T-helper 9 cell (primary cell): ENCODE measurements at places on chromosomes 12 and 14.
A peak's percentile ranks its signal among the peaks of the same experiment; 100 is the strongest.

- DNase-seq: no peak
Measured at GRCh38 chr12:108190529-108190928, 61.4 kb downstream of the WSCD2 start.

DNA sequence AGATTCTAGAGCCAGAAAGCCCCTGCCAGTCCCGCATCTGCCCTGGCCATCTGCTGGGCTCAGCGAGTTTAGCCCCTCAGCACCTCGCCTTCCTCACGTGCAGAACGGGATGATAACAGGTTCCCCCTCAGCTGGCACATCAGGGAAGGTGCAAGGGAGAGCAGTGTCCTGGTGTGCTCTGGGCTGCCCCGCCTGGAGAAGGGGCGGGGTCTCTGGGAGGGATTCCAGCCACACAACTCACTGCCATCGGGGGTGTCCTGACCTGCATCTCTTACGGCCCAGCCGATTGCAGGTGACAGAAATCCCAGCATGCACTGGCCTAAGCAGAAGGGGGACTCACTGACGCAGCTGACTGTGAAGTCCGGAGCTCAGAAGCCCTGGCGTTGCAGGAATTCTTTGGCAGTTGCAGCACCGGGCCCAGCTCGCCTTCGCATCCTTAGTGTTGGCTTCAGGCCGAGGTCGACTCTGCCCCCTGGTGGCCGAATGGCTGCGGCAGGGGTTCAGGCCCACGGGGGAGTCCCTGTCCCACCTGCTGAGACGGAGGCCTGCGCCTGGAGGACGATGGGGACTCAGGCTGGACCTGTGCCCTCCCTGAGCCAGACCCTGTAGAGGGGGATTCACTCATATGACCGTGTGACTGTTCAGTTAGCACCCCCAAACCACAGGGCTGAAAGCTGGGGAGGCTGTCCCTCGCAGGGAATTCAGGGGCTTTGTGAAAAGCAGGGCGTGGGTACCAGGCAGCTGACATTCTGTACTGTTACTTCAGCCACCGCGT, 178.6 kb downstream of the ADGRD1 start:
- DNase-seq: peak; percentile 70

DNA sequence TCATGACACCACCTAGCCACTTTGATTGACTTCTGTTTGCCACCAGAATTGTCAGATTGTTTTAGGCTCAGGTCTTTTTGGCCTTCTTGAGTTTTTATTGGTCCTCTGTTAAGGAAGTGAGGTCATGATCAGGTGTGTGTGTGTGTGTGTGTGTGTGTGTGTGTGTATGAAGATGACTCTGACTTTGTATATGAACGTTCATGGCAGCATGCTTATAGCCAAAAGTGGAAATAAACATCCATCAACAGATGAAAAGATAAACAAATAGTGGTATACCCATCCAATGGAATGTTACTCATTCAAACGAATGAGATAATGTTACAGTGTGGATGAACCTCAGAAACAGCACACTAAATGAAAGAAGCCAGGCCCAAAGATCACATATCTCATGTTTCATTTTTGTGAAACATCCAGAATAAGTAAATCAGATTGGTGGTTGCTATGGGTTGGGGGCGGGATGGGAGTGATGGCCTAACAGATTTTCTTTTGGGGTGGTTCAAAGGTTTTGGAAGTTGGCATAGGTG, 258.6 kb downstream of the KTN1 start:
- DNase-seq: no peak

GRCh38 chr12:106213662-106214061, 34.2 kb downstream of the CKAP4 start:
- no peak for DNase-seq

GRCh38 chr12:7395950-7396349, 48.0 kb downstream of the CD163L1 start:
- DNase-seq: no peak

DNA sequence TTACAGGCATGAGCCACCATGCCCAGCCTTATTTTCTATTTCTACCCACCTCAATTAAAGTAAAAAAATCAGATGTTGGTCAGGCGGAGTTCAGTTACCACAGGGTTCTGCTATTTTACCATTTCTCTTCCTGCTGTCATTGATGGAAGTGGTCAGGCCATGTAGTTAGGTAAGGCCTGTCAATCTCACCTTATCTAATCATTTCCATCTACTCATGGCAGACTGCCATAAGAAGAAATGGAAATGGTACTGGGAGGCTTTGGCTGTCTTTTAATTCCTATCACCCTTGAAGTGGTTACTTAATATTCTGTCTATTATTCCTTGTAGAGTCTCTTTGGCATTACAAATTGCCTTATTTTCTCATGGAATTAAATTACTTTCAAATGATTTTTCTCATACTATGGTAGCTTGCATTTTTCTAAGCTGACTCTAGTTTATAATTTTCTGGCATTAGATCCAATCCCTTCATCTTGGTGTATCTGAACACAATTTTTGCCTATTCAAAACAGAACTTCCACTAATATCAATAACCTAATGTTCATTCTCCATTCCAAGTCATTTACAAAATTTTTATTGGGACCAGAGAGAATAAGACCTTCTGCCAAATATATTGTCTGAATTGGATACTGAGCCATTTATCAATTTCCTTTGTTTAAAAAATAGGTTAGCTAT, 198.7 kb downstream of the DACT1 start:
- no peak for DNase-seq

DNA sequence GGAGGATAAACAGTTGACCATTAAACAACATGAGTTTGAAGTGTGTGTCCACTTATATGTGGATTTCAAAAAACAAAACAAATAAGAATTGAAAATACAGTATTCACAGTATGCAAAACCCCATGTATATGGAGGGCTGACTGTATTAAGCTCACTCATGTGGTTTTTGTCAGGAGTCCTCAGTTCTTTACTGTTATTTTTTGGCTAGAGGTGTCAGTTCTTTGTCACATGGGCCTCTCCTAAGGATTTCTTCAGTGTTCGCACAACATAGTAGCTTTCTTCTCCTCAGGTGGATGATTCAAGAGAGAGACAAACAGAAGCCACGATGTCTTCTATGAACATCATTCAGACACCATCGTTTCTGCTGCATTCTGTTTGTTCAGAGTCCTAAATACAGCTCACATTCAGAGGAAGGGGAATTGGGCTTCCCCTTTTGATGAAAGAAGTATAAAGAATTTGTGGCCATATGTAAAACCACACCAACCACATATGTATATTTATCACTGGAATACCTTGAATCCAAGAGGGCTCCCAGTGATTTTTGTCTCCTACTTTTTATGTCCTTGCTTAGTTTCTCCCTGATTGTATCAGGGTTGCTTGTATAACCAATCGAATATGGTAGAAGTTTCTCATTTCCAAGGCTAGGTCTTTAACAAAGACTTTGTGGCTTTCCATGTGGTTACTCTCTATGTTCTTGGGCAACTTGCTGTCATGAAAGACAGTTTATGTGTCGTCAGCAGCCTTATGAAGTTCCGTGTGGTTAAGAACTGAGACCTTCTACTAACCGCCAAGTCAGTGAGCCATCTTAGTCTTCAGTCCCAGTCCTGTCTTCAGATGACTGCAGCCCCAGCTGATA, 18.9 kb downstream of the MNAT1 start:
- DNase-seq: peak; percentile 24

GRCh38 chr12:113396828-113397496, 6.7 kb downstream of the SDS start:
- DNase-seq: no peak

DNA sequence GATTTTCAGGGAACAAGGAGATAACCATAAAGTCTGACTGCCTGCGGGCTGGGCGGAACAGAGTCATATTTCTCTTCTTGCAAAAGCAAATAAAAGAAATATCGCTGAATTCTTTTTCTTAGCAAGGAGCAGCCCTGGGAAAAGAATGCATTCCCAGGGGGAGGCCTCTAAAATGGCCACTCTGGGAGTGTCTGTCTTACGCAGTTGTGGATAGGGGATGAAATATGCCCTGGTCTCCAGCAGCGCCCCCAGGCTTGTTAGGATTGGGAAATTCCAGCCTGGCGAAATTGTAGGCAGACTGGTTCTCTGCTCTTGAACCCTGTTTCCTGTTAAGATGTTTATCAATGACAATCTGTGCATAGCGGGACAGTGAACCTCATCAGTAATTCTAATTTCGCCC, 40.5 kb downstream of the PCNX1 start:
- no peak for DNase-seq

DNA sequence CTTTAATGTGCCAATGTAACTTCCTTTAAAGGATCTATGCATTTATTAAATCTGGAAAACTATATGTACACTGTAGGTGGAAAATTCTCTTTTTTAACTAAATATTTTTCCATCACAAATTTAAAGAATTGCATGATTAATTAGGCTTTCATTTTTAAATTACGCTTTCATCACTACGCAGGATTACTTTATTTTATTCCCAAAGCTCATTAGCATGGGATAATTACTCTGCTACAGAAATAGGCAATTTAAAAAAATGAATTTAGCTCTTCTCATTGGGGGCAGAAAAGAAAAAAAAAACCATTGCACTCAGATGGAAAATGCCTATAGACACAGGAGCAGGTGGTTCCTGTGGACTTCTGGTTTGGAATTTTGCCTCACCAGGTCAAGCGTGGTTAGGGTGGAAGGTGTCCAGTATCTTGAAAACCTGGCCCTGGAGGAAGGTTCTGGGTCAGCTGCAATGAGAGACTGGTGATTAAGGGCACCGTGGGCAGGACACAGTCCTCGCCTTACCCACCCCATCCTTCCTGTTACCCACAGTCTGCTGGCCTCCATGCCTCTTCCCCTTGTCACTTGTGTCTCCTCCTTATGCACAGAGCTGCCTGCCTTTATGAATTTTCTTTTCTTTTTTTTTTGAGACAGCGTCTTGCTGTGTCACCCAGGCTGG, 17.3 kb upstream of the RIN3 start:
- no peak for DNase-seq

GRCh38 chr12:10554756-10555481, 49.2 kb downstream of the EIF2S3B start:
- DNase-seq: no peak

DNA sequence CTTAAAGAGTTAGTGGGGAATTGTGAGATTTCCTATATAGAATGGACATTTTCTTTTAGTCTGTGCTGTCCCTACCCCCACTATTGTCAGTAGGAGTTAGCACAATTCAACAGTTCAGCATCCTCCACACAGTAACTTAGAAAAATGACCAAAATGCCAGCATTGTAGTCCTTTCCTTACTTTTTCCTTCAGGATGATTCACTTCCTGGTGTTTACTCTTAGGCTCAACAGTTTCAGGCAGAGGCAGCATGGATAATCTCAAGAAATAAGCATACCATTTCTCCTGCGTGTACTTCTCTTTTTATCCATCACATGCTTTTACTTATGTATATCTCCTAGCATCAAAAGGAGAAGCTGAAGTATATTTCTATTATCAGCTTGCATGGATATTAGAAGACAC, 683.4 kb downstream of the SLC16A7 start:
- no peak for DNase-seq

DNA sequence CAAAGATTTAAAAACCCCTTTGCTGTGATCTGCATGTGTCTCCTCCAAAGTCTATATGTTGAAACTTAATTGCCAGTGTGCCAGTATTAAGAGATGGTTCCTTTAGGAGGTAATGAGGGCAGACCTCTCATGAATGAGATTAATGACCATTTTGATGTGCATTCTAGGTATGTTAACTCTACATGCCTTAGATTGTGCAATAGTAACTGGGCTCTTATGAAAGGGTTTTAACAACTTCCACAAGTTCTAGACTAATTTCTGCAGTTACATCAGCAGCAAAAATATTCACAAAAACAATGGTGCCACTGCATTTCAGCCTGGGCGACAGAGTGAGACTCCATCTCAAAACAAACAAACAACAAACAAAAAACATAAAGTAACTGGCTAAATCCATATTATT, 3.8 kb upstream of the TAS2R10 start:
- DNase-seq: no peak

DNA sequence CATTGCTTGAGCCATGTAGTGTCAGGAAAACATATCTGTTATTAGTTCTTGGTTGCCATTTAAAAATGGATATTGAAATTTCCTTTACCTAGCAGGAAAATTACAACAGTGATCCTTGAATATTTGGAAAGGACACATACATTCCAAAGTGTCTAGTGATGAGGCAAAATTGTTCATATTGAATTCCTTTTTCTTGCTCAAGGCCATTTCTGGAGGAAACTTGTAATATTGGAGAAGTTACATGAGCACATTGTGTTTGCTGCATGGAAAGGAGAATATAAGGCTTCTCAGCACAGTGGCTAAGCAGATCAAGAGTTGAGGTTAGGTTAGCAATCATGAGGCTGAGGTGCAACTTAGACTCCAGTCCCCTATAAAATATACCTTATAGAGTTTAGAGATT, 121.9 kb downstream of the PDE3A start:
- no peak for DNase-seq

- DNase-seq: no peak
Measured at GRCh38 chr14:21275261-21275858, 4.5 kb upstream of the RPGRIP1 start.

DNA sequence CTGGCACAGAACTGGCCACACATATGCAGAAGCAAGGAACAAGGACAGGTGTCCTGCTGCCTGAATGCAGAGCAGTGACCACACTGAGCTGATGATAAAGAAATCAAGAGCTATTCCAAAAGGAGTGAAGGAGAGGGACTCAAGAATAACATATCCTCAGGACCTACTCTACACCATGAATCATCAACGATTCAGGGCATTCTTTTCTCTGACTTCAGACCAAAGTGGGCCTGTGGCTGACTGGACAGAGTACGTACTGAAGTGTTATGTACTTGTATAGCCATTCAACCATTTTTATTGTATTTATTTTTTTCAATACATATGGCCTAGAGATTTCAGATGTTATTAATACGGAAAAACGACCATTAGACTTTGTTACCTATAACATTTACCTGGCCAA, 177.5 kb upstream of the TMTC1 start:
- DNase-seq: no peak

GRCh38 chr14:99271951-99272631, at the start of gene BCL11B:
TSS of gene BCL11B (minus strand) at chr14:99272197. CDS start at chr14:99271218, 979 bp downstream.
- DNase-seq: peak; percentile 75

DNA sequence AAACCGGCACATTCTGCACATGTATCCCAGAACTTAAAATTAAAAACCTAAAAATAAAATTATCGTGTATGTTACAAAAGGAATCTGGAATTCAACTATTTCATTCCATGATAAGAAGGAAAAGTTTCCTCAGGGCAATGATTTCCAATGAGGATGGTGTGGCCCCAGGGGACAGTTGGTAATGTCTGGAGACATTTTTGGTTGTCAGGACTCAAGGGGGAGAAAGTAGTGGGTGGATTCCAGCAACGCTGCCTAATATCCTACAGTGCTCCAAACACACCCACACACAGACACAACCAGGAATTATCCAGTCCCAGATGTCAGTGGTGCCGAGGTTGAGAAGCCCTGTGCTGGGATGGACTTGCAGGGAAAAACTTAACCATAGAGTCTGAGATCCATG, 228.3 kb downstream of the TMEM132D start:
- no peak for DNase-seq

- DNase-seq: no peak
Measured at GRCh38 chr14:24979725-24980239, 70.2 kb downstream of the STXBP6 start.
